ENCODE measurements at places on chromosomes 4 and X. TPM values are rescaled to one million over a fixed set of nuclear protein-coding genes. Genes with fewer than 3 reads are reported as not detected.

Gene ASMT
- 0.87 TPM for total RNA-seq

Gene ARSJ
- total RNA-seq: 6.6 TPM

Gene TMEM47
- total RNA-seq: 15.7 TPM

Gene NXF3
- total RNA-seq: not detected

Gene MAGEB10
- not detected for total RNA-seq

Gene OTUD6A
- 0.13 TPM for total RNA-seq

Gene GRSF1
- 84.7 TPM for total RNA-seq

Gene ABCG2
- total RNA-seq: 2.1 TPM

Gene POU4F2
- not detected for total RNA-seq

Gene AADAT
- 12.3 TPM for total RNA-seq

Gene MAML3
- total RNA-seq: 7.9 TPM

Gene GPC4
- 120 TPM for total RNA-seq

Gene TIMM17B
- 114 TPM for total RNA-seq

Gene AIMP1
- total RNA-seq: 51.2 TPM

Gene SEC24B
- 22.4 TPM for total RNA-seq

Gene PLCXD1
- 131 TPM for total RNA-seq

Gene PGAM4
- not detected for total RNA-seq

Gene C4orf51
- 15.4 TPM for total RNA-seq

Gene ODAM
- total RNA-seq: not detected
